ENCODE measurements at places on chromosomes 13 and 19.

DNA sequence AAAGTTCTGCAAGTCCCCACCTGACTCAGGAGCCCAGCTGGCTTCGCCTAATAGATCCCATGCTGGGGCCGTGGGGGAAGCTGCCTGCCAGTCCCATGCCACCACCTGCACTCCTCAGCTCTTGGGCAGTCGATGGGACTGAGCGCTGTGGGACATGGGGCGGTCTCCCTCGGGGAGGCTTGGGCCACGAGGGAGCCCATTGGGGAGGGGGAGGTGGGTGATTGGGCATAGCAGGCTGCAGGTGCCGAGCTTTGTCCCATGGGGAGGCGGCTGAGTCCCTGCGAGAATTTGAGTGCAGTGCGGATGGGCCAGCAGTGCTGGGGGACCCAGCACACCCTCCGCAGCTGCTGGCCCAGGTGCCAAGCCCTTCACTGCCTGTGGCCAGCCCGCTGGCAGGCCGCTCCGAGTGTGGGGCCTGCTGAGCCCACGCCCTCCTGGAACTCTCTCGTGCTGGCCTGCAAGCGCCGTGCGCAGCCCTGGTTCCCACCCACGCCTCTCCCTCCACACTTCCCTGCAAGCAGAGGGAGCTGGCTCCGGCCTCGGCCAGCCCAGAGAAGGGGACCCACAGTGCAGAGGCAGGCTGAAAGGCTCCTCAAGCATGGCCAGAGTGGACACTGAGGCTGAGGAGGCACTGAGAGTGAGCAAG is 467.3 kb downstream of the IRS2 start:
- DNase-seq = no peak

DNA sequence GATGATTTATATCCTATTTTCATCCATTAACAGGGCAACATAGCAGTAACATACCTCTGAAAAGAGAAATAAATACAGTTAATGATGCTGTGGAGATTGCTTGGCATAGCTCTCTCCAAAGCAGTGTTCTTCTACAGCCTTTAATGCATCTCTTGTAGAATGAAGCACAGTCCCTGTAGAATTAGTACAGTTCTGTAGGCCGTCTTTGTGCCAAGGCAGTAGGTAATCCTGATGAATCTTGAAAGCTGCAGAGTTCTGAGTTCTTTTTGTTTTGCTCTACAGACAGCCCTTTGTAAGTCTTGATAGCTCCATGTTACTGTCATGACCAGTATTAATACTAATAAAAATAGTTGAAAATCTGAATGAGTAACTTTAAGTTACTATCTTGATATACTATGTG is 184.2 kb downstream of the MAB21L1 start:
- no peak for DNase-seq

DNA sequence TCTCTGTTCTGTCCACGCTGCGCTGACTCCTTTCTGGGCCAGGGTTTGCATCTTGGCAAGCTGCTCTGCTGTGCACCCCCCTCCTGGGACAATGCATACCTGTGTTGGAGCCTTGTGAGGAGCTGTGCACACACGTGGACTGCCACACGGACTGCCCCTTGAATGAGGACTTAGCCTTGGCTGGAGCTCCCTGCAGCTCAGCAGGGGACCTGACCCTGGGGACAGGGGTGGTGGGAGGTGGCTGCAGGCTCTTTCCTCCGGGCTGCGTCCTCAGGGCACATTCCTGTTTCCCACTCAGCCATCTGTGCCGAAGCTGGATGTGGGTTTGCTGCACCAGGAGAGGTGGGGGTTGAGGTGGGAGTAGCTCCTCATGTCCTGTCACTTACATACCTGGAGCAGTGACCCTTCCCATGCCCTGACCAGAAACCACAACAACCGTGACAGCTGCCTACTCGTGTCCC is 8.2 kb downstream of the RAB11B start:
- DNase-seq = no peak

GRCh38 chr13:112814905-112815585 is 125.2 kb downstream of the ATP11A start:
- DNase-seq = no peak

GRCh38 chr13:40159736-40160135 is 504.3 kb downstream of the COG6 start:
- no peak for DNase-seq

DNA sequence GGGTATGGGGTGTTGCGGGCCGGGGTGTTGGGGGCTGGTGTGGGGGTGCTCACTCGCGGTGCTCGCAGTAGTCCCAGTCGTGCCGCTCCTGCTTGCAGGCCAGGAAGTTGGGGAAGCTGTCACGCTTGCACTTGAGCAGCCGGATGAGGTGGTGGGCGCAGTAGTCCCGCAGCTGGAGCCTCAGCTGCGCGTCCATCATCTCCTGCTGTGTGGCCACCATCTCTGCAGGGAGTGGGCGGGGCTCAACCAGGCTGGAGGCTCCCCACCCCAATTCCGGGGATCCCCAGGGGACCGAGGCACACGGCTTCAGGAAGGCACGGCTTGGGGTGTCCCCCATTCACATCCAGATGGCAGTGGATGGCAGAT is 5.2 kb downstream of the NDUFB7 start:
- no peak for DNase-seq

All from CD8-positive, alpha-beta T cell (primary cell).